NCI-H1092 treated with DMSO at 0.1 percent for 48 hours (cell line): ENCODE measurements at places on chromosomes 4 and X.

GRCh38 chr4:169963998-169964397 is 62.2 kb downstream of the MFAP3L start:
- peak; percentile 11 for DNase-seq

- no peak for DNase-seq
Observed at GRCh38 chr4:177681902-177682301, 239.7 kb upstream of the AGA start.

DNA sequence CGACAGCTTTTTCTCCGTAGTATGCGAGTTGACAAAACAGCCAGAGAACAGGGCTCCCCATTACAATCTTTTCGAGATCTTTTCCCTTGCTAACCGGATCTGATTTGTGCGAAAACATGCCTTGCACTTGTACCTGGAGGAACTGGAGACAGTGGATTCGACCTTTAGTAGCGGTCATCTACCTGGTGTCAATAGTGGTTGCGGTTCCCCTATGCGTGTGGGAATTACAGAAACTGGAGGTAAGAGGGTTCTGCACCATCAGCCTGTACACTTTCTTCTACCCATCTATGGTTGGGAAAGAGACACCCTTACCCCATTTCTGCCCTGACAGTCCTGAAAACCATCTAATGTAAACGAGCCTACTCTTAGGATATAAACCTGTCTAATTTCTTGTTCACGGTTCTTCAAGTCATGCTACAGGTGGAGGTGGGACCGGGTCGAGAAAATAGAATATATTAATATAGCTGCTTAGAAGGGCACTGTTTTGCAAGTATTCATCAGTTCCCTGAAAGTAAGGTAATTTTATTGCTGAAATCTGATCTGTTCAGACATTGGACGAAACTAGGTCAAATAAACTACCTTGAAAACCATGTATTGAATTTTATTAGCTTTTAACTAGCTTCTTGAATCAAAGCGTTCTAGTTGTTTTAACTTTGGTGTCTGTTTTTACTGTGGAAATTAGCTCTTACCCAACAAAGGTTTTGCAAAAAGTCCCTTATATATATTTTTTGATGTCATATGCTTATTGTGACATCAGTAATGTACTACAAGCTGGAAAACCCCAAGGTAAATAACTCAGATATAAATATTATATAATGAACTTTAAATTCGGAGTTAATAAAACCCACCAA is 869 bp downstream of the TMEM184C start:
- no peak for DNase-seq

- DNase-seq = no peak
Observed at GRCh38 chr4:177239878-177240277, 69.8 kb upstream of the NEIL3 start.

- DNase-seq = no peak
Observed at GRCh38 chr4:40121515-40121914, 64.9 kb downstream of the N4BP2 start.

DNA sequence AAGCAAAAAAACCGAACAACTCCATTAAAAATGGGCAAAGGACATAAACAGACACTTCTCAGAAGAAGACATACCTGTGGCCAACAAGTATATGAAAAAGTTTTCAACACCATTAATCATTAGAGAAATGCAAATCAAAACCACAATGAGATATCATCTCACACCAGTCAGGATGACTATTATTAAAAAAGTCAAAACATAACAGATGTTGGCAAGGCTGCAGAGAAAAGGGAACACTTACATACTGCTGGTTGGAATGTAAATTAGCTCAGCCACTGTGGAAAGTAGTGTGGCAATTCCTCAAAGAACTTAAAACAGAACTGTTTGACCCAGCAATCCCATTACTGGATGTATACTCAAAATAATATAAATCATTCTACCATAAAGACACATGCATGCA is 436.3 kb downstream of the KLHL13 start:
- DNase-seq = no peak

DNA sequence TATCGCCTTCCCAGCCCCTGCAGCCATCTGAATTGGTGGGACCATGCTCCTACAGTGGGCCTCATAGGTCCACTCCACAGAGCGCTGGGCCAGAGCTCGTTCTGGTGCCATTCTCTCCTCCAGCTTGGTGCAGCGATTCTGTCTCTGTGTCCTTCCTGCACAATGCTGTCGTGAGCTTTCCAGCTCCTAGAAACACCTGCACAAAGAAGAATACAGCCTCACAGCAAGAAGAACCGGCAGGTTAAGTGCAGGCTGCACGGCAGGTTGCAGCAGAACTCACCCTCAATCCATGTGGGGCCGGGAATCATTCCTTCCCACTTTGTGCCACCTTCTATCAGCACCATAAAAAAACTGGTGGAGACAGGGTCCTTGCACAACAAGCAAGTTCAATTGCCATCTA is 101.2 kb upstream of the ENPP6 start:
- DNase-seq = no peak

DNA sequence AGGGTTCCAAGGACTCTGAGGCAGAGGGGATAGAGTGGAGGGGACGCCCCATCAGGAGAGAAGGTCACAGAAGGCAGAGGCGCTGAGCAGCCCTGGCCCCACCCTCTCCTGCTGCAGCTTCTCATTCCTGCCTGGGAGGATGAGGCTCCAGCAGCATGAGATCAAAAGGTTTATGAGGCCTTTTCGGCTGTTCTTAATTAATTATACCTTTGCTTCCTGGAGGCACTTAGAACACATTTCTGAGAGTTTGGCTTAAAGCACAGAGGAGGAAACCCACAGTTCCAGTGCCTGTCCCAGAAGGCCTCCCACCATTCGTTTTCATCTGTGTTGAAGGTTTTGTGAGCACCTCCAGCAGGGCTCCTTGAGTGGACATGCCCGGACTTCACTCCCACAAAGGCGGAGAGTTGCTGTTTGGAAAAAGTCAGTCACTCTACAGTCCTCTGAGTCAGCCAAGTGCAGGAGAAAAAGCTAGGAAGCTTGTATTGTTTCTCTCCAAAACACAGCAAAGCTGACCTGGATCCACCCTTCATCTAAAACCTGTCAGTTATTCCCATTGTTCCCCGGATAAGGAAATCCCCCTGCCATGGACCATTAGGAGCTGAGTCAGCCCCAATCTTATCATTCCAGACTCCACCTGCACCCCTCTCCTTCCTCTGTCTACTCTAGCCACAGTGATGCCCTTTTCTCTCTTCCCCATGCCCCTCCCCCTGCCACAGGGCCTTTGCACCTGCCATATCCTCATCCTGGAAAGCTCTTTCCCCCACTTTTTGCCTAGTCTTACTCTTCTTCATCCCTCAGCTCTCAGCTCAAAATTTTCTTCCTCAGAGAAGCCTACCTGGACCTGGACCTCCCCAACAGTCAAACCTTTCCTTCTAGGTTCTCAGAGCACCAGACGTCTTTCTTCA is 276.8 kb downstream of the FBXW7 start:
- no peak for DNase-seq

DNA sequence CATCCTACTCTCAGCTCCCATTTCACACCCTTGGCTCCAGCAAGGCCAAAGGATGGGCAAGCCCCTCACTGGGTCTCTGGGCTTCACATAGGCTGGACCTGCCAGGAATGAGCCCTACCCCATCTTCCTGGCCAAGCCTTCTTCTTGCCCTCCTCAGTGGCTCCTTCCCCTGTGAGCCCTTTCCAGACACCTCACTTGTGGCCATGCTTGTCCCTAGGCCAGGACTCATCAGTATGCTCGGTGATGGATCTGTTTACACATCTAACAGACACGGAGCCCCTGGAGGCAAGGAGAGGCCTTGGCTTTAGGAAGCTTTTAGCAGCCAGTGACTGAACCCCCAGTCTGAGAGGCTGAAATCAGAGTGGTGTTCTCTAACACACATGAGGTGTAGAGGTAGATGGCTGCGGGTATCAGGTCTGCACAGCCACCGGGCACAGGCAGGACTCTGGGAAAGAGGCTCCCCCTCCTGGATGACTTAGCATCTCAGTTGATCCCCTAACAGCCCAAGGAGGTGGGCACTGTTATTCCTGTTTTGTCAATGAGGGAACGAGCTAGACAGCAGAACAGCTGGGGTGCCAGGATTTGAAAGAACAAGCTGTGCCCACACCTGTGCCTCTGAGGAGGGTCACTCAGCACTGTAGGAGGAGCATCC is 44.8 kb downstream of the PPP2R2C start:
- DNase-seq = peak; percentile 29

- no peak for DNase-seq
Observed at GRCh38 chr4:78669453-78669852, 106.7 kb upstream of the BMP2K start.

- peak; percentile 76 for DNase-seq
Observed at GRCh38 chr4:186190581-186191199, 677 bp upstream of the CYP4V2 start.

- peak; percentile 49 for DNase-seq
Observed at GRCh38 chr4:86891762-86892635, at the start of gene C4orf36. Gene C4orf36 (minus strand): TSS chr4:86892422. CDS start chr4:86891520, 902 bp downstream.

DNA sequence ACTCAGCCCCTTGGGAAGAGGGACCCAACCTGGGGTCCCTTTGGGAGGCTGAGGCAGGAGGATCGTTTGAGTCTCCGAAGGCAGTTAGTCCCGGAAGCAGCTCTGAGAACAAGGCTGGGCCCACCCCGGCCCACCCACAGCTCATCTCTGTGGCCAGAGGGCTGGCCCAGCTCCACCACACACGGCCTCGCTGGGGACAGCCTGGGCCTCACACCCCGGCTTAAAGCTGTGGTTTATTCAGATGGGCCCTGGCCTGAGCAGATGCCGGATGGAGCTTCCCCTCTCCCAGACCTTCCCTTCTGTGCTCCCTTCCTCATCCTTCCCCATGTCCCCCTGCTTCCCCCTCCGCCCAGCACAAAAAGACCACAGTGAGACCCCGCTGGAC is 54.4 kb downstream of the FAM53A start:
- no peak for DNase-seq
